ENCODE measurements at places on chromosomes 3 and 15.
A peak's percentile ranks its signal among the peaks of the same experiment; 100 is the strongest.

DNA sequence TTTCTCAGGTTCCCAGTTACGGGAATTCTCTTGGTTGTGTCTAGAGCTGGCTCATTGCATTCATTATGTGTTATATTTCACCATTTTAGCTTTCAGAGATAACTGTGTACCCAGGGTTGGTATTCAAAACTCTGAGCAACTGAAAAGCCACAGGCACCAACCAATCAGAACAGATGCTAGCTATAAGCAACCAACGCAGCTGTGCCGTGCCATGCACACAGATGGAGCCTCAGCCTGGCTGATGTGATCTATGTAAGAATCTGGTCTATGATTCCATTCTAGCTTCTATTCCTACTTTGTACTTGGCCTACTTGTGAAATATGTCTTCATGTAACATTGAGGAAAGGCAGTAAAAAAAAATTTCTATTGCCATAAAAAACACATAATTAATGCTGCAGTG lies 95.0 kb upstream of the CCDC80 start:
- no peak for DNase-seq

- no peak for DNase-seq
Measured at GRCh38 chr3:169669816-169670215, 6.3 kb upstream of the MECOM start.

DNA sequence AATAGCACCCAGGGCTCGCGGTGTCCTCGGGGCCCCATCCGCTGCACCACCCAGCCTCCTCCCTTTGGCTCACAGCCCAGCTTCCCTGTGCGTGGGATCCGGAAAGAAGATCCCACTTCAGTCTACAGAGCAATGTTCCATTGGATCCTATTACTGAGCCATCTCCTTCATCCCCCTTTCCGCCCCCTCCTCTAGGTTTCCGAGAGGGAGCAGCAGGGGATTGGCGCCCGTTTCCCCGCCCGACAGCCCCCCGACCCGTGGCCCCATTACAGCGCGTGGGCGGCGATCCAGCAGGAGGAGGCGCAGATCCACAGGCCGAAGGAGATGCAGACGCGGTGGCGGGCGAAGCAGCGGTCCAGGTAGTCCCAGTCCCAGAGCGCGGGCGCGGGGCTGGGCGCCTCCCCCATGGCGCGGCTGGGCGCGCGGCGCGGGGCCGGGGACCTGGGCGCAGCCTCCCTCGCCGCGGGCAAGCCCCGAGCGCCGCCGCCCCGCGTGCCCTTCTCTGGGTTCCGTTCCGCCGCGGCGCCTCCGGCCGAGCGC lies 340 bp downstream of the TMEM44 start:
- DNase-seq: peak; percentile 34

GRCh38 chr3:141288336-141288990 lies 56.8 kb downstream of the PXYLP1 start:
- peak; percentile 70 for DNase-seq

- DNase-seq: peak; percentile 2
Measured at GRCh38 chr15:61115679-61116078, 113.4 kb downstream of the RORA start.

DNA sequence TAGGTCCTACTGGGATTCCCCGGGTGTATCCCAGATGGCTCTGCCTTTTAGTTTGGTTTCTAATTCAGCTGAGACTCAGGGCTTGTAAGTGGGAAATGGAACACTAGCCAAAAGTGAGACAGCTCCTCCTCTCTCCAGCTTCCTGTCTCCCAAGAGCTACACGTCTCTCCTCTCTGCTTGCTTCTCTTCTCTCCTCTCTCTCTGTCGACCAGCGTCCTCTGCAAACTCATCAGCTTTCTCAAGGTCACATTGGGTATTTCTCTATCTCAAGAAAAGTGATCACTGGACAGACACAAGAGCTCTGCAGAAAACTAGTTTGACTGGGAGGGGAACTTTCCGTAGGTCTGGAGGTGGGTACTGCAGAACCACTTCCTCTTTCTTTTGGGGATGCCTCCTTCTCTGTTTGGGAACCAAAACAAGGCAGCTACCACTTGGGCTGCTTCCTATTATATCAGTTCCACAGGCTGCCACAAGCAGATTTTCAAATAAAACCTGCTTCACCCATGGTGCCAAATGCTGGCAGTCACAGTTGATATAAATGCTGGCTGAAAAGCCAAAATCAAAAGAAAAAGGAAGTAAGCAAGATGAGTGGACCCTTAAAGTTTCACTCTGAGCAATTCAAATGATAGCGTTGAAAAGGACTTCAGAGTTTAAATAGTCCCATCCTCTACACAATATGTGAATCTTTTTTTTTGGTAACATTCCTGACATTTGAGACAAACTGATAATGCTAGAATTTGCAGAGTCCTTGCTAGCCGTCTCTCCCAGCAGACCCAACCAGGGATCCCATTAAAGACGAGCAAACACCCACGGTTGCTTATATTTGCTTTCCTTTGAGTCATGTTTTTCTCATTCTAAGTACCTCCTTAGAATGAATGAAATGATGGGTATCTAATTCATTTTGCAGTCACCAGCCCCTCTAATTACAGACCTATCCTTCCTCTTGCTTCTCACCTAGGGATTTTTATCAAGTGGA lies 7.2 kb upstream of the DYNC1LI1 start:
- DNase-seq: peak; percentile 68

DNA sequence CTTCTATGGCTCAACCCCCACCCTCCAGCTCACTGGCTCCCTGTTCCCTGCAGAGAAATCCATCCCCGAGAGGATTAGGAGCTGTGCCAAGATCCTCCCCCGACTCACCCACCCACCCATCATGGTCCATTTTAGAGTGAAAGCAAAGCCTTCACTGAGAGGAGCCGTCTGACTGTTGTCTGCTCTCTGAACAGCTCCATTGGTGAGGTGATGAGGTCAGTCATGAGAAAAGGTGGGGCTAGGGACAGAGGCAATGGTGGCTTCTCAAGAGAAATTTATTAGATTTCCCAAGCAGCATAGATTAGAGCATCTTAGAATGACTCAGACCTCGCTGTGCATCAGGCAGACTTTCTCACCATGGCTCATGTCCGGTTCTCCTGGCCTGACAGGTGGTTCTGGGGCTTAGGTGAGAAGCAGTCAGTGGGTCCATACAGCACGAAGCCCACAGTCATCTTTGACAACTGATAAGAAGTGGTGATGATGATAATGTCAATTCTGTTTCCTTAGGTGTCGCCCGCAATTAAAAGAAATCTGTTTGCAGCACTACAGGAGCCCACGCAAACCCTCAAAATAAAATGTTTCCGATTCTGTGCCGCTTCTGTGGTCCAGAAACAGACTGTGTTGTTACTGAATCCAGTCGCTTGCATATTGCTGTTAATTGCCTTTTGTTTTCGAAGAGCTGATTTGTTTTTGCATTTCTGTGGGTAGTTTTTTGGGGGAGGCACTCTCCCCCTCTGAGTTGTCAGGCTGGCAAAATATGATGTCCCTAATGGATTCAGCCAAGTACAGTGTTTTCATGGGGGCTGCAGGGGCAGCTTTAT lies 24.8 kb upstream of the RHO start:
- no peak for DNase-seq

GRCh38 chr3:62582495-62583172 lies 209.3 kb upstream of the FEZF2 start:
- DNase-seq: no peak

GRCh38 chr15:83919319-83919830 lies 265.5 kb downstream of the ADAMTSL3 start:
- DNase-seq: no peak

GRCh38 chr3:73433687-73434086 lies 191.1 kb downstream of the PDZRN3 start:
- no peak for DNase-seq

DNA sequence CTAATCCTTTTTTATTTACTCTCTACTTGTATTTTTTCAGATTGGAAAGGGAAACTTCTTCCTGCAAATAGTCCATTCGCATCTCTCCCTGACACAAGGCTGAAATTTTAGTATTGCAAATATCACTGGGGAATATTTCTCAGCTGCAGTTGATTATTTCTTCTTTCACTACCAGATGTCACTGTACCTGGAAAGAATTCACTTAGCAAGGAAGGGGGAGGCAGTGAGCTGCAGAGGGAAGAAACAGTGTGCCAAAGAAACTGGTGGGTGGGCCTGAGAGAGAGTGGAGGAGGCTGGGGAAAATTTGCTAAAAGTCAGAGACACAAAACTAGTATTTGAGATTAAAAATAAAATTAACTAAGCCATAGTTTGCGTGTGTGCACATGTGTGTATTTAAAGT lies 142.3 kb upstream of the STT3B start:
- no peak for DNase-seq

DNA sequence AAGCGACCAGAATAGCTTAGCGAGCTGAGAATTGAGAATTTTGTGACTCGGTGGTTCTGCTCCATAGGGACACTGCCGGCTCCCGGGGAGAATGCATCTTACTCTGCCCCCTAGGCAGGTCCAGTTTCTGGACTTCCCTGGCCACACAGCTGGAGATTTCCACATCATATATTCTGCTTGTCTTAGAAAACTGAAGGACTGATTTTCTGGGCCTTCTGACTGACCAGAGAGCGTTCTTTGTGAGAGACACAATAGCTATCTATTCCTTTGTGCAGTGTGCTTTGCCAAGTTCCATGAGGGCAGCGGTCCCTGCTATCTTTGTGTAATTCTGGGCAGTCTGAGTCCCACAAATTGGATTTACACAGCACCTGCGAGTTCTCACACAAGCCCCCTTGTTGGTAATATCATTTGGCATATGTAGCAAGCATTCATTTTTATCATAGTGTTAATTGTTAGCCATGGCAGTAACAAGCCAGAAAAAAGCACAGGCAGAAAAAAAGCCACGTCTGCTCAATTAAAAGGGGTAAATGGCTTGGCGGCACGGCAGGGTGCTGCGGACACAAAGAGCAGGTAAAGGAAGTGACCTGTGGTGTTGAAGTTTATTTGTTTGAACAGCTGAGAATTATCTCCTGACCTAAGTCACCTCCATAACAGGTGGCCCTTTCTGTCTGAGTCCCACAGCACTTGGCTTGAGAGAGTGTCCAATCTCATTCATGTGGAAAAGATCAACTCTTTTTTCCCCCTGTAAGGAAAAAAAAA lies 688.7 kb downstream of the TUSC7 start:
- no peak for DNase-seq

DNA sequence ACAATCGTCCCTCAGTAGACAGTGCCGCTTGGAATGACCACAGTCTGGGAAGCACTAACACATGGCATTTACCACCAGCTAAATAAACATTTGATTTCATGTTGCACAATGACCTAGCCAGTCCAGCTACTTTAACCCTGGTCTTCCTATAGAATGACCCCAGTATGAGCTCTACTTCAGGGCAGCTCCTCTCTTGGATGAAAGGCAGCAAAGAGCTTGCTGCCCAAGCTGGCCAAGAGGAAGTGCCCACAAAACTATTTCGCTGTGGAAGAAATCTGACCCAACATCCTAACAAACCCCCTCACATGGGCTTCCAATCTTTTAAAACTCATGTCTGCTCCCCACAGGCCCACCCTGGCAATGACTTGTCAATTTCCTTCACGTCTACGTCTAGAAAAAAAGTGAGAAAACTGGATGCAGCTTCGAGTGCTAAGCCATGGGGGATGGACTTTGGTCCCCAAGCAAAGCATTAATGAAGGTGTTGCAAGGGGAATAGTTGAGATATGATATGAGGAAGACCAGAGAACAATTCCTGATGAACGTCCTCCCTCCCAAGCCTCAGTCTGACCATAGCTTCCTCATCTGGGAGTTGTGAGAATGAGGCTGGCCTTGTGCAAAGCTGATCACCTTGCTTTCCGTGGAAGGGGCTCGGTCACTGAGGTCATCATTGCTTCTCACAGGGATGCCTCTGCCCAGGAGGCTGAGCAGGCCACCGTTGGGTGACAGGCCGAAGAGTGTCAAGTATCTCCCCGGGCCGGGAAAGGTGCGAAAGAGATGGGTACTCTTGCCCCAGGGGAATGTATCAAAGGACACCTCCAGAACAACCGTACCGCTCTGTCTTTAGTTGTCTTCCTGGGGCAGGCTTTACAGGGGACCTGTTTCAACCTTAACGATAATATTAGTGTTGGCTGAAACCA lies 964 bp downstream of the SLC25A20 start:
- no peak for DNase-seq

DNA sequence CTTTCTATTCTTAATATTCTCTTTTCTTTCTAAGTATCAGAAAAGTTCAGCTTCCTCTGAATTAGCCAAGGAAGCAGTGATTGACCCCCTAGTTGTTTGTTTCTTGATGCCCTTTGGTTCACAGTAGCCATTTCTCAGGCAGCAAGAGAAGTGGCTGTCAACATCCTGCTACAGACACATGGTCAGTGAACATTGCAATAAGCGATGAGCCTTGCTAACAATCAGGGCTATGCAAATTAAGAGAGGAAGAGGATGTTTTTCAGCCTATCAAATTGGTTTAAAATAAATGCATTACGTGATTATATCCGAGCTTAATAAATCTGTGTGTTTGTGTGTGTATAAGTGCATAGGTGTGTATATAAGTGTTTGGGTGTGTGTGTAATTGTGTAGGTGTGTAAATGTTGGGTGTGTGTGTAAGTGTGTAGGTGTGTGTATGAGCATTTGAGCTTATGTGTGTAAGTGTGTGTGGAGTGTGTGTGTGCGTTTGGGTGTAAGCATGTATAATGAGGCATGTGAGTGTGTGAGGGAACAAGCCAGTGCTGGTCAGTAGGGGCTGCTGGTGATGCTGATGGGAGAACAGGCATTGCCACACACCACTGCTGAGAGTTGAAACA lies 78.1 kb upstream of the XCR1 start:
- DNase-seq: no peak

DNA sequence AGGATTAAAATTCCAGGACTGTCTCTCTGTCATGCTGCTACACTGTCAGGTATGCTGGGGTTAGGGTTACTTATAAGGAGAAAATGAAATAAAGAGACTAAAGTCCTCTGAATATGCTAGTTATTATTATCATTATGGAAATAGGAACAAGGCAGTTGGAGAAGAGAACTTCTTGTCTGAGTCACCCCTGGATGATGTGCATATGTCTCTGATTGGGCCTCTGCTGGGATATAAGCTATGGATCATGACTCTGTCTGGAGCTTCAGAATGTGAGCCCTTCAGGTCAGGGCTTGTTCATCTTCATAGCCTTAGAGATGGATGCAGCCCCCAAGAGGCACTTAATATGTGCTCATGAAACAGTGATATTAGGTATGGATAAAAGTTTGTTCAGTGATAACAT lies 569.6 kb downstream of the EPHB1 start:
- no peak for DNase-seq

All from suppressor macrophage treated with lipopolysaccharide for 1 hour (primary cell).